ENCODE measurements at places on chromosomes 1 and 21.

GRCh38 chr21:35072960-35073359, 23.9 kb upstream of the RUNX1 start:
- DNase-seq = no peak

GRCh38 chr1:116909512-116910378, at the start of gene PTGFRN:
TSS of gene PTGFRN (plus strand) at chr1:116909916. CDS start at chr1:116910204, 288 bp downstream.
- peak; percentile 59 for DNase-seq

- DNase-seq = no peak
These were observed 214.5 kb downstream of the KCNT2 start for GRCh38 chr1:196393742-196394141.

- DNase-seq = no peak
These were observed 48.0 kb downstream of the MAN1C1 start for GRCh38 chr1:25664357-25665199.

DNA sequence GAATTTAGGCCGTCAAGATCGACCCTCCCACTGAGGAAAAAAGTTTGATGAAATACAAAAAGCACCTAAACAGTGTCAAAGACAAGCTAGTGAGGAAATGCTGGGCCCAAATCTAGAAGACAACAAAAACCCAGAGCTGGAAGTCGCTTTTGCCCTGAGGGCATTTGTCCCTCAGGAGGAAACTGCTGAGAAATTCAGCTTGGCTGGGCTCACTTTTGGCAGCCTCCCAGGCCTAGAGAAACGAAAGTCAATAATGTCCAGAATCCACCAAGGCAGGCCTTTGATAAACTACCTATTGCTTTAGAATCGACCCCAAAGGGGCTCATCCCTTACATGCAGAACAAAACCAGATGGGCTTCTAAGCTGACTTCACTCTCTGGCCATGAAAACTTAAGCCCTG, 38.9 kb downstream of the SYT2 start:
- DNase-seq = no peak

DNA sequence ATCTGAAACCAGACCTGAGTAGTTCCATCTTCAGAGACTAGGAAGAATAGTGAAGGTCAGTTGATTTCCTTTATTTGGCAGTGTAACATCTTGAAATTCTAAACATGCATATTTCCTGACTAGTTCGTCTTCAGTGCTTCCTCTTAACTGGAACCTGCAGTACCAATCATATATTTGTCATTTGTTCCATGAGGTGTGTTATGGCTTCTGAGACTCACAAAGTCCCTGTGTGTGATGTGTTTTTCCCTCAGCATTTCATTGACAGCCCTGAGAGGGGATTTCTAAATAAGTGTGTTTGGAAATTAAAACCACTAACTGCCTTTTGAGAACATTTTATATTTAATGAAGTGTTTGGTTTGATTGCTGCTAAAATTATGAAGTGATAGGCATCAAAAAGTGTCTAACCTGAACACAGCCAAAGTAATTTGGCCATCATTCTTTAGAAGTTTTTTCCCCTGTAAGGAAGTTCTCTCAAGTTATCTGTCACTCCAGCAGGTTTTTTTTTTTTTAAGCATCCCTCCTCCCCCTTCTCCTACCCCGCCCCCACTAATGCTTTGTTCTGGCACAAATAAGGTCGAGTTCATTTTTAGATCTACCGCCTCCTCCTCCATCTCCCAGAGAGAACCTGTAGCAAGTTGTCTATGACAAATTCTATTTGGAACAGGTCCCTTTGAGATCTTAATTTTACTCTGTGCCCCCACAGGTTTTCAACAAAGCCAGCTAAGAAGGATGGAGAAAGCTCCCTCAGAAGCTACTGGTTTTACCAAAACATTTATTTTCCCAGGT, 61.4 kb downstream of the TMEM200B start:
- no peak for DNase-seq

DNA sequence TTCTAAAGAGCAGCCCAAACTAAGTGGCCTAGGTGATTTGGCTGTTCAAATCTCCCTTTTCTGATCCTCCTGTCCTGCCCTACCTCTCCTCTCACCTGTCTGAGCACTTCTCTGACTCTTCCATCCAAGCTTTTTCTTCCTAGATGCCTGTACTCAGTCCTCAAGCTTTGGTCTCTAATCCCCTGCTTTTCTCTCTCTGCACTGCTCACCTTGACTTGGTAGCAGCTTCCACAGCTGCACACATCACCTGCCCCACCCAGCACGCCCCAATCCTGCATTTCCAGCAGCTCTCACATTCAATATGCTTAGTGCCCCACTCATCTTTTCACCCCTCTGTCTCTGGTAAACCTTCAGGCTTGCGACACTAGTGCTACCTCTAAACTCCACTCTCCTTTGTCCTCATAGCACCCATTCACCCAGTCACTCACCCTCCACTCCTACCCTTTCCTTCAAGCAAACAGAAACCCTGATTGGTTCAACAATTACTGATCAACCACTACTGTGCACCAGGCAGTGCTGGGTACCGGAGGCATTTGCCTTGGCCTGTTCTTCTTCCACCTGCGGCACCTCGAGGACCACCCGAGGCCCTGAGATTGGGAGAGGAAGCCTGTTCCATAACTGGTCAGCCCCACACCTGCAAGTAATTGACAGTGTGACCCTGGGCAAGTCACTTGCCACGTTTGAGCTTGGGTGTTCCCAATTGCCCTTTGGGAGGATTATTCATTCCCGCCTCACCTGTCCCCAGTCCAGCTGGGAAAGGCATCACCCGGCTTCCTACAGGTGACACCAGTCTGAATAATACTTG, 136.1 kb upstream of the EDN2 start:
- DNase-seq = no peak

DNA sequence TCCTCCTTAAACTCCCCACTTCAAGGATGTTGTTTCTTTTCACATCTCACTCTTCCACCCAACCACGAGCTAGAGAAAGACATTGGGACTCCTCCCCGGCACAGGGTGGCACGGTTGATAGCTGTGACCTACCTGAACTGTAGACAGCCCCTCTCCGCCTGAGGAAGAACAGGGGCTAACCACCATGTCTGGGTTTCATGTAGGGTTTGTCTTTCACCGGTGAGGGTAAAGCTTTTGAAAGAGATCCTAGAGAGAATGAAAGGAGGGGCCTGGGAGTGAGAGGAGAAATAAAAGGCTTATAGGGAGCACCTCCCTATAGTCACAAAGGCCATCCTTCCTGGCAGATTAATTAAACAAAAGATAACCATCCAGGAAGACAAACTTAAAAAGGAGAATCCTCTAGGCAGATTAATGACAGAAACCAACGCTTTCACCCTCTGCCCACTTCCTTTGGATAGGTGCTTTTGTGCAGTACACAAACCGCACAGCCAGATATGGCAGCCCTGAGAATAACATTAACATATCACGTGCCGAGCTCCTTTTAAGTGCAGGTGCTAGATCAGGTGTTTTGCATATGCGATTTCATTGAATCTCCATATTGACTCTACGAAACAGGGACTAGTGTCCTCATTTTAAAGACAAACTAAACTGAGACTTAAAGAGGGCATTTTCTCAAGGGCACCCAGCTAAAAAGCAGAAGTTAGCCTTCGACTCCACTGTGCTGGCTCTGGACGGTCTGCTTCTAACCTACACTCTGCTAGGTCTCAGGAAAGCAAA, 178.1 kb upstream of the RUNX1 start:
- DNase-seq = no peak

Data from anterior cingulate cortex (tissue), 58 donors.